Stomach (tissue), 19 donors: ENCODE measurements at places on chromosomes 13 and 19. TPM values are rescaled to one million over a fixed set of nuclear protein-coding genes. Genes with fewer than 3 reads are reported as not detected.

CGB3 gene
- total RNA-seq: not detected

DNA sequence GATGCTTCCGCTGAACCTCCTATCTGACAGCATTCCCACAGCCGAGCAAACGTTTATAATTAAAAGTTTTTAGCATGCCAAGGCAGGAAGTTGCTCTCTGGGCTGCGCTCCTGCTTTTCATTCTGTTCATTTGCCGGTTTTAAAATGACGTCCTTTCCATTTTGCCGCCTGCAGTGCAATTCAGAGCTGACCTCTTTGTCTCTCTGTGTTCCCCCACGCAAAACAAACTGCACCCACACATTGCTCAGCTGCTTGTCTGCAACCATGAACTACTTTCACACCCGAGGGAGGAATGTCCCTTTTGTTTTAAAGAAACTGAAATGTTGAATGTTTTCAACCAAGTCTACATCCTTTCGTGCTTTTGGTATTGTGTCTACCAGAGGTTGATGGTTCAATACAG lies 416.5 kb downstream of the EFNB2 start:
- no peak for DNase-seq
- H3K27me3 ChIP-seq: no peaks in the 10 kb centered on the region
- no peaks in the 10 kb centered on the region for H3K36me3 ChIP-seq
- H3K27ac ChIP-seq: no peak overlapping the region
- H3K4me1 ChIP-seq: no peaks in the 10 kb centered on the region
- H3K4me3 ChIP-seq: no peak overlapping the region

LGALS7B gene
- total RNA-seq: not detected

GRCh38 chr13:88919970-88920628 lies 1248.9 kb downstream of the SLITRK5 start:
- no peak overlapping the region for H3K27ac ChIP-seq
- H3K4me3 ChIP-seq: no peak overlapping the region
- DNase-seq: peak; percentile 9
- no peaks in the 10 kb centered on the region for H3K36me3 ChIP-seq

DNA sequence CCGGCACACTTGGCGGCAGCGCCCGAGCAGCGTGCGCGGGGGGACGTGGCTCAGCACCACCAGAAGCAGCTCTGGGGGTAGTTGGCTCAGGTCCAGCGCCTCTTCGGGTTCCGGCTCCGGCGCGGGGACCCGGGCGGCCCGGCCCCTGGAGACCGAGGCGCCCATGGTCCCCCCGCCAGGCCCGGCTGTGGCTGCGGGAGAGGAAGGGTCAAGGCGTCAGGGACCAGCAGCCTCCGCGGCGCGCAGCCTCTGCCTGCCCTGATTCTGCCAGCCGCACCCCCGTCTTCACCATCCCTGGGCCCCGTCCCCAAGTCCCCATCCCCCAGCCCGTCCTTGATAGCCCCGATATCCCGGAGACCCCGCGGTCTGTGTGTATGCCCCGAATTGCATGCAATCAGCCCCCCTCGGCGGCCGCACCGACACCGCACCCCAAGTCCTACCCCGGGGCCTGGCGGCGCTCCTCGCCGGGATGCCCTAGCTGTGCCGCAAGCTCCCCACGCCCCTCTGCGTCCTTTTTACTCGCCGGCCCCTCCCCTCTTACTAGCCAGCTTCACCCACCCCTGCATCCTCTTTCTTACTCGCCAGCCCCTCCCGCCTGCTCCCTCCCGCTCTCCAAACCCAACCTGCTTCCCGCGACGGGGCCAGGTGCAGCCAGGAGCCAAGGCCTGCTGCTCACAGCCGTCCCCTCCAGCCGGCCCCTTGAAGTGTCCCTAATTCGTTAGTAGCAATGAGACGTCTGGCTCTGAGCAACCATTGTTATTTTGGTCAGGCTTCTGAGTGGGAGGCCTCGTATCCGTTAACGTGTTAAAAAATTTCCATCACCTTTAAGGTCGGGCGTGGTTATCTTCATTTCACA lies at the start of gene FBXO27:
TSS of gene FBXO27 (minus strand) at position 487 of the 856 bp plus-strand sequence. CDS start at position 165, 322 bp downstream.
- H3K4me1 ChIP-seq: peaks cover 20% of the 10 kb centered on the region
- peaks cover 11% of the 10 kb centered on the region for H3K36me3 ChIP-seq
- no peak for DNase-seq
- peaks cover 11% of the 10 kb centered on the region for H3K27me3 ChIP-seq

GRCh38 chr13:114275304-114275703 lies 6.1 kb upstream of the UPF3A start:
- H3K27me3 ChIP-seq: no peaks in the 10 kb centered on the region
- H3K27ac ChIP-seq: no peak overlapping the region
- H3K36me3 ChIP-seq: peaks cover 74% of the 10 kb centered on the region
- peaks cover 16% of the 10 kb centered on the region for H3K4me1 ChIP-seq

HIF3A gene
- 144 TPM for total RNA-seq

DNA sequence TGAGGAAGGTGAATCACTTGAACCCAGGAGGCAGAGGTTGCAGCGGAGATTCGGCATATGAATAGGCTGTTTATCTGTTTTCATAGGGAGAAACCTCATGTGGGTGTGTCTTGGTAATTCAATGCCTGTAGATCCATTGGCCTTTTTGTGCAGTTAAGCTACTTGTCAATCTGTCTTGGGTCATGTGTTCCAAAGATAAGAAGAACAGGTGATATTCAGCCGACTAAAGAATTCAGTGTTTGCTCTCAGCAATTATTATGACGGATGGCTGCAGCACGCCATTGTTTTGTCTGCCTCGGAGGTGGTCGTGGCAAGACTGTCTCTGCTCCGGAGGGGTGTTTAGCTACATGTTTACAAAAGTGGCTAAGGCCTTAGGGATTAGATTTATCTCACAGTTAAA lies 573.0 kb upstream of the PCDH9 start:
- no peak for DNase-seq
- no peak overlapping the region for H3K4me3 ChIP-seq
- H3K27ac ChIP-seq: no peak overlapping the region
- no peaks in the 10 kb centered on the region for H3K36me3 ChIP-seq
- no peaks in the 10 kb centered on the region for H3K4me1 ChIP-seq

NLRP12 gene
- total RNA-seq: not detected

ZNF835 gene
- not detected for total RNA-seq

DNA sequence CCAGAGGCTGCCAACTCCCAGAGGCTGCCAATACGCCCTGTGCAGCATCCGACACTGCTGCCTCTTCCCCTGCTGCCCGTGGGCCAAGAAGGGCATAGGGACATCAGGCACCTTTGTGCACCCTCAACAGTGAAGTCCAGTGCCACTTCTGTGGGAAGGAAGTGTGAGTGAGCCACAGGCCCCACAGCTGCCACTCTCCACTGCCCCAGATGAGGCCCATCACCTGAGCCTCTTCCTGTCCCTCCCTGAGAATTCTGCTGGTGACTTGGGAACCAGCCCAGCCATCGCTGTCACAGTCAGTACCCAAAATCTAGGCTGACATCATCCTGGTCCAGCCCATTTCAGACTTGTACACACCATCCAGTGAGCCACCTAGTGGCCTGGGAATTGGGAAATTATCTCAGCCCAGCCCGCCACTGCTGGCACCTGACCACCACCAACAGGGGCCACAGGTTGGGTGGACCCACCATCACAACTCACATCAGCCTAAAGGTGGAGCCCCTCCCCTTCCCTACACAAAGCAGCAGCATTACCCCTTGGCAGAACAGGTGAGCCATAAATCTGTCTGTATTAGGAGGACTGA lies 733.9 kb upstream of the KLHL1 start:
- DNase-seq: no peak
- no peaks in the 10 kb centered on the region for H3K36me3 ChIP-seq
- H3K4me1 ChIP-seq: no peaks in the 10 kb centered on the region
- H3K27ac ChIP-seq: no peak overlapping the region
- H3K27me3 ChIP-seq: no peaks in the 10 kb centered on the region
- H3K4me3 ChIP-seq: no peak overlapping the region

IZUMO4 gene
- not detected for total RNA-seq

IL4I1 gene
- total RNA-seq: not detected

- peak; percentile 92 for DNase-seq
- H3K4me3 ChIP-seq: no peak overlapping the region
- H3K27ac ChIP-seq: peak overlapping the region; percentile 60
- H3K4me1 ChIP-seq: no peaks in the 10 kb centered on the region
- H3K36me3 ChIP-seq: no peaks in the 10 kb centered on the region
- H3K27me3 ChIP-seq: no peaks in the 10 kb centered on the region
These were observed 530.0 kb downstream of the RFC3 start for GRCh38 chr13:34347784-34348573.

CCDC124 gene
- total RNA-seq: 46.0 TPM

- no peak overlapping the region for H3K27ac ChIP-seq
- no peak overlapping the region for H3K4me3 ChIP-seq
These were observed 18.4 kb downstream of the C2CD4C start for GRCh38 chr19:390386-391206.

DNA sequence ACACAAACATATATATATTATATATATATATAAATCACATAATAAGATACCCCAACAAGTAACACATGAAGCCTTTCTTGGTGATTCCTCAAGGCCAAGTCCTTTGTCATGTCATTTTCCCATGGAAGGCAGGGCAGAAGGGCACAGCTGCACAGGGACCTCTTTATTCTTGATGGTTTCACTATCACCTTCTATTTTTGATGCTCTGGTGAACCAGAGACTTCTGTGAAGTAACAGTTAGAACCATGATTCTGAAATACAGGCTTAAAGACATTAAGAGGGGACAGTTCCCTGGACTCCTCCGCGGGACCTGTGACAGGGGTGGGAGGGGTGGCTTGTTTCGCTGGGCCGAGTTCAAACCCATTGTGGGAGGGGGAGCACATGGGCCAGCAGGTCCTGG lies 104.0 kb downstream of the DGKH start:
- peaks cover 3% of the 10 kb centered on the region for H3K4me1 ChIP-seq
- H3K4me3 ChIP-seq: no peak overlapping the region
- peaks cover 28% of the 10 kb centered on the region for H3K36me3 ChIP-seq
- no peak overlapping the region for H3K27ac ChIP-seq
- no peak for DNase-seq
- H3K27me3 ChIP-seq: no peaks in the 10 kb centered on the region

TLE6 gene
- 2.8 TPM for total RNA-seq

TUBB4A gene
- 3.9 TPM for total RNA-seq

ZNF723 gene
- total RNA-seq: not detected

DPRX gene
- not detected for total RNA-seq

KLK12 gene
- total RNA-seq: not detected

DNA sequence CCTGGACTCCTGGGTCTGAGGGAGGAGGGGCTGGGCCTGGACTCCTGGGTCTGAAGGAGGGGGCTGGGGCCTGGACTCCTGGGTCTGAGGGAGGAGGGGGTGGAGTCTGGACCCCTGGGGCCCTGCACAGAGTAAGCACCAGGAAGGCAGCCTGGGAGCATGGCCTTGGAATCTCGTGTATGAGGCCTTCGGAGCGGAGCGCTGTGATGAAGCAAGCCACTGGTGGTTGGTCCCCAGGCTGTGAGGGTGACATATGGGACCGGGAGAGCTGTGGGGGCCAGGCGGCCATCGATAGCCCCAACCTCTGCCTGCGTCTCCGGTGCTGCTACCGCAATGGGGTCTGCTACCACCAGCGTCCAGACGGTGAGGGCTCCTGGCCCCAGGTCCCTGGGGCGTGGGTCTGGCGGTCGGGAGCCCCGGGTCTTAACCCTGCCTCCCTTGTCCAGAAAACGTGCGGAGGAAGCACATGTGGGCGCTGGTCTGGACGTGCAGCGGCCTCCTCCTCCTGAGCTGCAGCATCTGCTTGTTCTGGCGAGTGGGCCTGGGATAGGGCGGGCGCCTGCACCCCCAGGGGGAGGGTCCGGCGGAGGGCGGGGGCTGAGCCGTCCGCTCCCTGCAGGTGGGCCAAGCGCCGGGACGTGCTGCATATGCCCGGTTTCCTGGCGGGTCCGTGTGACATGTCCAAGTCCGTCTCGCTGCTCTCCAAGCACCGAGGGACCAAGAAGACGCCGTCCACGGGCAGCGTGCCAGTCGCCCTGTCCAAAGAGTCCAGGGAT lies 918 bp downstream of the TMEM190 start:
- H3K4me3 ChIP-seq: no peak overlapping the region
- no peaks in the 10 kb centered on the region for H3K36me3 ChIP-seq
- no peak for DNase-seq
- no peak overlapping the region for H3K27ac ChIP-seq

GRCh38 chr13:97068151-97068550 lies 73.9 kb upstream of the OXGR1 start:
- no peaks in the 10 kb centered on the region for H3K27me3 ChIP-seq
- peak; percentile 43 for DNase-seq
- H3K36me3 ChIP-seq: no peaks in the 10 kb centered on the region
- no peak overlapping the region for H3K4me3 ChIP-seq
- no peak overlapping the region for H3K27ac ChIP-seq

- peak overlapping the region; percentile 79 for H3K27ac ChIP-seq
- no peaks in the 10 kb centered on the region for H3K27me3 ChIP-seq
- H3K36me3 ChIP-seq: no peaks in the 10 kb centered on the region
- H3K4me1 ChIP-seq: peaks cover 19% of the 10 kb centered on the region
- DNase-seq: peak; percentile 96
These were observed 10.4 kb downstream of the ATP4B start for GRCh38 chr13:113647351-113648215.

DNA sequence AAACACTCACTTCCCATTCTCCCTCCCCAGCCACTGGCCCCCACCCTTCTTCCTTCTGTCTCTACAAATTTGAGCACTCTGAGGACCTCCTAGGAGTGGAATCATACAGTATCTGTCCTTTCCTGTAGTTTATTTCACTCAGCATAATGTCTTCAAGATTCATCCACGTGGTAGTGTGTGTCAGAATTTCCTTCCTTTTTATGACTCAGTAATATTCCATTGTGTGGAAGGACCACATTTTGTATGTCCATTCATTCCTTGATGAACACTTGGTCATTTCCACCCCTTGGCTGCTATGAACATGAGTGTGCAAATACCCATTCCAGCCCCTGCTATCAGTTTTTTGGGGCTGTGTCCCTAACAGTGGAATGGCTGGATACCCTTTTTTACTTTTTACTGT lies 9.8 kb downstream of the KLF2 start:
- H3K27me3 ChIP-seq: no peaks in the 10 kb centered on the region
- peaks cover 38% of the 10 kb centered on the region for H3K4me1 ChIP-seq
- no peak for DNase-seq
- H3K27ac ChIP-seq: no peak overlapping the region
- no peak overlapping the region for H3K4me3 ChIP-seq
- no peaks in the 10 kb centered on the region for H3K36me3 ChIP-seq

- H3K27me3 ChIP-seq: no peaks in the 10 kb centered on the region
- no peak overlapping the region for H3K27ac ChIP-seq
- no peak overlapping the region for H3K4me3 ChIP-seq
- peaks cover 17% of the 10 kb centered on the region for H3K4me1 ChIP-seq
- no peaks in the 10 kb centered on the region for H3K36me3 ChIP-seq
- DNase-seq: no peak
These were observed 24.2 kb downstream of the C19orf12 start for GRCh38 chr19:29690842-29691241.

C19orf85 gene
- total RNA-seq: not detected

TTYH1 gene
- not detected for total RNA-seq

MATK gene
- total RNA-seq: not detected

TNFRSF19 gene
- total RNA-seq: 14.0 TPM
